ENCODE measurements at places on chromosomes 6 and 20.

GRCh38 chr6:47306887-47307286 lies 2.8 kb downstream of the TNFRSF21 start:
- DNase-seq: no peak

GRCh38 chr6:105601541-105602236 lies 198.8 kb upstream of the PREP start:
- DNase-seq: peak; percentile 85

DNA sequence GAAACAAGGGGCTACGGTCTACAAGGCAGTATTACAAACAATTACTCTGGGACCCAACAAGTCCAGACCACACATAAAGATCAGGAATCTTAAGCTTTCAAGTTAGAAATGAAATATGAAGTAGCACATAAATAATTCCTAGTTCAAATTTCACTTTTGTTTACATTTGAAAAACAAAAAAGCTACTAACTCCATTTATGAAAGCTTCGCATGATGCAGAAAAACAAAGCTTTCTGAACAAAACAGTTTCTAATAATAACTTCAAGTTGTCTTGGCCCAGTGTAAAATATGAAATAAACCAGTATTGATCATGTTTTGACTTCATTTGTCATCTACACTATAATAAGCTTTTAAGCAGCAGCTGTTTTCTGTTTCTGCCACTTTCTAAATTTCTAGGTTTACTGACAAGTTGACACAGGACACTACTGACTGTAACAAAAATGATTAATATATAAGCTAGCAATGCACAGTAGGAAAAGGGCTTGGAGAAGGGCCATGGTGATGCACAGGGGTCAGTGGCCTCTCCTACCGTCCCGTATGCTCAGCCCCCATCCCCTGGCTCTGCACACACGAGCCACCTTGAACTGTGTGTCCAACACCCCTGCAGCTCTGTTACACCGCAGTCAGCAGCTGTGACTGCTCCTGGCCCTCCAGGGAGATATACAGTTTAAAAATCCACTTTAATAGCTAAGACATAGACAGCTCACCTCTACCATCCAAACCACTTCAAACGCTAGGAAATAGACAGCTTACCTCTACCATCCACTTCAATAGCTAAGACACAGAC lies 13.3 kb upstream of the RAB22A start:
- DNase-seq: no peak

- DNase-seq: no peak
Measured at GRCh38 chr6:11337306-11337705, 104.8 kb upstream of the NEDD9 start.

GRCh38 chr6:169489563-169490245 lies 212.1 kb downstream of the WDR27 start:
- DNase-seq: peak; percentile 70

DNA sequence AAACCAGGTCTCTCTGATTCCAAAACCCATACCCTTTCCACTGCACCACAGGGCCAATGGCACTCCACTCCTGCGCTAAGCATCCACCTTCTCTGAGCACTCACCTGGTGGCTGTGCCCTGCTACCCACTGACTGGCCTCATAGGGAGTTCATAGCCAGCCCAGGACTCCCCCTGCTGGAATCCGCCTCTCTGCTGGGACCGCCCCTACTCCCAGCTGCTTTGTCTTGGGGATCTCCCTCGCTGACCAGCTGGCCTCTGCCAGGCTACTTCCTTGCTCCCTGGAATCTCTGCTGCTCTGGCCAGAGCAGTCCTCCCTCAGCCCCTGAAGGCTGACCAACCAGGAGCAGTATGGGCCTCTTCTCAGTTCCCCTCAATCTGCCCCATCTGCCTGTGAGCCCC lies 129.7 kb downstream of the FAXC start:
- peak; percentile 18 for DNase-seq
